Dermis blood vessel endothelial cell (primary cell): ENCODE measurements at places on chromosomes 6 and 20. TPM values are rescaled to one million over a fixed set of nuclear protein-coding genes. Genes with fewer than 3 reads are reported as not detected.

SLC17A3 gene
- 0.17 and 0.28 TPM in 2 replicates for total RNA-seq

SIRPA gene
- total RNA-seq, result 35.2 and 55.2 TPM in 2 replicates

TTLL9 gene
- total RNA-seq, result 0.14 TPM in 1 of 2 replicates, not detected in the other

TMEM217 gene
- total RNA-seq, result 12.1 and 12.4 TPM in 2 replicates

HLA-DRB5 gene
- total RNA-seq, result not detected in 2 replicates

PRRT1 gene
- 0.05 TPM in 1 of 2 replicates, not detected in the other for total RNA-seq

SLC4A11 gene
- 7.5 and 14.9 TPM in 2 replicates for total RNA-seq

SLC13A3 gene
- 0.05 TPM in 1 of 2 replicates, not detected in the other for total RNA-seq

NXT1 gene
- total RNA-seq, result 24.8 and 36.2 TPM in 2 replicates

ADAM33 gene
- total RNA-seq, result 0.09 and 0.17 TPM in 2 replicates

MYH7B gene
- total RNA-seq, result under 0.01 and 0.17 TPM in 2 replicates

BMP2 gene
- 23.1 and 33.7 TPM in 2 replicates for total RNA-seq

TTBK1 gene
- total RNA-seq, result 0.05 TPM in 1 of 2 replicates, not detected in the other

LRRC1 gene
- total RNA-seq, result 60.1 and 68.8 TPM in 2 replicates

CD93 gene
- 361 and 441 TPM in 2 replicates for total RNA-seq

CLPSL1 gene
- total RNA-seq, result not detected in 2 replicates

CRISP3 gene
- total RNA-seq, result not detected in 2 replicates

DEFB113 gene
- total RNA-seq, result not detected in 2 replicates

SH3BGRL2 gene
- total RNA-seq, result 114 and 133 TPM in 2 replicates

HRH3 gene
- not detected in 2 replicates for total RNA-seq

HMGCLL1 gene
- total RNA-seq, result not detected in 2 replicates

ZKSCAN4 gene
- total RNA-seq, result 5.2 and 7.7 TPM in 2 replicates

BPIFB2 gene
- not detected in 2 replicates for total RNA-seq

GSTA2 gene
- not detected in 2 replicates for total RNA-seq

VARS1 gene
- 39.7 and 116 TPM in 2 replicates for total RNA-seq

ETV7 gene
- total RNA-seq, result 0.09 and 0.17 TPM in 2 replicates

PLN gene
- not detected in 2 replicates for total RNA-seq

SOX18 gene
- 82.5 and 123 TPM in 2 replicates for total RNA-seq

STMND1 gene
- total RNA-seq, result not detected in 2 replicates

HLA-F gene
- total RNA-seq, result 6.7 and 68.2 TPM in 2 replicates

BMP6 gene
- 234 TPM in 2 replicates for total RNA-seq

GHRH gene
- total RNA-seq, result not detected in 2 replicates

MARCKS gene
- total RNA-seq, result 311 and 333 TPM in 2 replicates

APOM gene
- 0.34 and 0.37 TPM in 2 replicates for total RNA-seq

CD40 gene
- 19.4 and 21.3 TPM in 2 replicates for total RNA-seq
